ENCODE measurements at places on chromosomes 5 and 9.

DNA sequence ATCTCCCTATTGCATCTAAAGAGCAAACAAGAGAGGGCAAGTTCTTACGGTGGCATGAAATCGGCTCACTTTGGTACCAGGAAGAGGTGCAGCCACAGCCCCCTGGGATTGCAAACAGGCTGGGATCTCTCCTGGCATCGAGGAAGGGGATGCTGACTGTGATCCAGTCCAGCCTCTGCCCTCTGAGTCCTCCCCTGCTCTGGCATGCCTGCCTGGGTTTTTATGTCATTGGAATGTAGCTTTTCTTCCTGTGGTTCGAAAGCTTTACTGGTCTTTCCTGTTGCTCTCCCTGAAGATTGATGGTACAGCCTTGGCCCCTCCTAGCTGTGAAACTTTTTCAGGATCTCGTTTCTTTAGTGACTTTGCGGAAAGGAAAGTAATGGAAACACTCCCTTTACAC lies 6.6 kb downstream of the SLC46A2 start:
- no peak for DNase-seq

GRCh38 chr9:123414936-123415930 lies 59.2 kb downstream of the CRB2 start:
- no peak for DNase-seq

GRCh38 chr5:17129093-17129849 lies 88.2 kb upstream of the BASP1 start:
- no peak for DNase-seq

- no peak for DNase-seq
Observed at GRCh38 chr9:91698266-91698665, 251.8 kb downstream of the ROR2 start.

GRCh38 chr5:165631235-165631634 lies 2125.8 kb downstream of the MAT2B start:
- DNase-seq, result no peak

- no peak for DNase-seq
Observed at GRCh38 chr5:135210286-135211055, 176.4 kb upstream of the PITX1 start.

DNA sequence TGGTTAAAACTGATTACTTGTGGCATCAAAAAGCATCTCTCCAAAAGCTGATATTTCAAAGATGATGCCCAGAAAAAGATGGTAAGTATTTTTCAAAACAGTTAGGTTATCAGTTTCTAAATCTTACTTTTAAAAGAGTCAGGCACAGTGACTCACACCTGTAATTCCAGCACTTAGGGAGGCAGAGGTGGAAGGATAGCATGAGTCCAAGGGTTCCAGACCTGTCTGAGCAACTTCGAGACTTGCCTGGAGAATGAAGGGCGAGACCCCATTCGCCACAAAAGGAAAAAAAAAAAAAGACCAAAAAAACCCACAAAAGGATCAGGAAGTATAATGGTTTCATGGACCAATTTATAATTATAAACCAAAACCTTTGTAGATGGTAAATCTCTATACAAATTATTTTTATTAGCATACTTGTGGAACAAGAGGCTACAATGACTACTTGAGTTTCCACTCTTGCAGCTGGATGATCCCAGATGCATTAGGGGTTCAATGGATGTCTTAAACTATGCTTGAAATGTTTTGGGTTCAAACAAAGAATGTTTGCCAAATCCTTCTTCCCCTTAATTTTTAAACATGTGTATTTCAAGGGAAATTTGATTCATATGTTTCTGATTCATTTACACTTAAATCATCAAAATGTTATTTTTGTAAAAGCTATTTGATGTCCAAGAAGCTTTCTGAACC lies 96.1 kb downstream of the ADAMTSL1 start:
- no peak for DNase-seq

DNA sequence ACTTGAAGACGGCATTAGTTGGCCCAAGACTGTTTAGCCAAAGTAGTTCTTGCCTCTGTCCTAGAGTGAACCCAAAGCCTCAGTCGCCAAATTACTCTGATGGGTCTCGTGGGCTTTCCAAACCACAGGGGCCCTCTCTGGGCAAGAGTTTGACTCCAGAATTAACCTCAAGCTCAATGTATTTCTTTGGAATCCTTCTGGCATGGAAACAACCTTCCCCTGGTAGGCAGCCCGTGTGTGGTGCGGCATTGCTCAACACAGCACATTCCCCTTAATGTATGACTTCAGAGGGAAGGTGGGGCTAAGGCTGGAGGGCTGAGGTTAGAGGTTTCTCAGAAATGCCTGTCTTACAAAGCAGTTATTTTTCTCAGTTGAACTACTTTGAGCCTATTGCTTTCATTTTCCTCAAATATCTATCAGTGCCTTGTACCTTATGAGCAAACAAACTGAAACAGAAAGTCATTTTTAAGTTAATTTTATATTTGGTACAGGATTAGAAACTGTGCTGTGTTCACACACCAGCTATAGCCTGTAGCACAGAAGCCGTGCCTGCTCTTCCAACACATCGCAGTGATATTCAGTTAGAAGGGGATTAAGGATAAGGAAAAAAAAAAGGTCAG lies 123.9 kb upstream of the HAPLN1 start:
- DNase-seq, result peak; percentile 3

GRCh38 chr5:179166886-179167841 lies 107.0 kb downstream of the ZNF354C start:
- no peak for DNase-seq

- no peak for DNase-seq
Observed at GRCh38 chr9:101536351-101536750, 2.7 kb downstream of the RNF20 start.

DNA sequence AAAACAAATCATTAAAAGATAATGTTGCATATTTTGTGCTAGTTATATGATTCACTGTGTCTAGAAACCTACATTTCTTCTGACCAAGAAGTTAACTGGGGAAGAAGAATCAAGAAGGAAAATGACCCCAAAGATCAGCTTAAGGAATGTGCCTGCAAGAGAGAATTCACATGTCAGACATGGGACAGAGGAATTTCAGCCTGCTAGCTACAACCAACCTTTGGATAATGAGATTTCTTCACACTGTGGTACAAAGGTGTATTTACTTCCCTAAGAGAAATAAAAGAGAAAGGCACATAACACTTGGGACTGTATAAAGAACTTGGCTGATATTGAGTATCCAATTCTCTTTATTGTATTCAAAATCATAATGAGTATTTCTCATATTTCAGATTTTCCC lies 39.6 kb upstream of the ELL2 start:
- no peak for DNase-seq

DNA sequence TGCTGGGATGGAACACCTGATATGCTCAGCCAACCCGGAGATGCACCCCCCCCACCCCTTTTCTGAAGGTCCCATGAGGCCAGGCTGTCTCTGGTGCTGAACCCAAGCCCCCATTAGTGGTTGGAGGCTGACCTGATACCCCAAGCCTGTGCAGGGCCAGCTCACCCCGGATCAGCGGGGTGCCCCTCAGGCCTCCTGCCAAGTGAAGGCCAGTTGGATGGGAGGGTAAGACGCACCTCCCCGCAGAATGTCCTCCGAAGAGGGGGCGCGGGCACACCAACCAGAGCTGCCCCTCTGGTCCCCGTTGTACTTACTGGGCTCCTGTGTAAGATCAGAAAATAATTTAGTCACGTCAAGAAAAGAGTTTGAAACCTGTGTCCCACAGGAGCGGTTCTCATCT lies 76.8 kb upstream of the OTULINL start:
- no peak for DNase-seq

DNA sequence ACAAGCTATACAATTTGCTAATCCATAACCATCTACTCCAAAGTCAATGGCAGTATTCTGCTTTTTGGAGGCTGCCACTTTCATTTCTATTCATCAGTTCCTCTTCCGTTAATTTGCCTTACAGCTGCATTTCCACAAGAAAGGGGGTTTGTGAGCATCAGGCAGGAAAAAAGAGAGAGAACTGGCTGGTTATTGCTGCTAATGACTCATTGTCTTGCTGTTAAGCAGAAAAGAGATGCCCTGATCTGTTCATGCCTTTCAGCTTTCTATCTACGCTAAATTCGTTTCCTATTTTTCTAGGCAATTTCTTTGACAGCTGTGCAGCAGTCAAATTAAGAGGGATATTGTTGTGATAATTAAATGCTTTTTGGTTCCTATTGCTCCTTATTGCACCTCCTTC lies 65.9 kb upstream of the GNAQ start:
- no peak for DNase-seq

- DNase-seq, result no peak
Observed at GRCh38 chr5:124587280-124587679, 159.2 kb downstream of the ZNF608 start.

GRCh38 chr5:177222269-177222668 lies 81.2 kb downstream of the RAB24 start:
- DNase-seq, result no peak

DNA sequence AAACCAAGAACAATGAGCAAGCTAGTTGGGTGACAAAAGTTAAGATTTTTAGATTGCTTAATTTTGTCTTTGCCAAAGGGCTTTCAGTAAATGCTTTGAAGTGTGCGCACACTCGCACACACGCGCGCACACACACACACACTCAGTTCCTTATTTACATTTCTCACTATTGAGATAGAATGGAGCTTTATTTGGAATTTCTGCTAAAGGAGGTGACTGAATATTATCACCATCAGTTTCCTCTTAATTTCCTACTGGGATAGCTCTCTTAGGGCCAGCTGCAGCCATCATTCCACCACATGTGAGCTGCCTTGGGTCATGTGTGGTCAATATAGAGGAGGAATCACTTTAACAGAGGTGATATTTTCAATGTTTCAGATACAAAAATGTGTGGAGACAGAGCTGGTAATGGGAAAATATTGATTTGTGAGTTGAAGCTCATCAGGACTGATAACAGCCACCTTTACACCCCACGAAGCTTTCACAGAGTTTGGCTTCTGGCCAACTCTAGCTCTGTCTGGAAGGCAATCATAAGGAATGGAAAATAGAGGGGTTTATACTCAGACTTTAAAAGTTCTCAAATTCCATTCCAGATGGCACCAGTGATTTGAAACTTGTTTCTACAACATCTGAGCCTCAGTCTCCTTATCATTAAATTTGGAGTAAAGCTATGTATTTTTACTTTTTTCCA lies 99.9 kb downstream of the MACIR start:
- no peak for DNase-seq

DNA sequence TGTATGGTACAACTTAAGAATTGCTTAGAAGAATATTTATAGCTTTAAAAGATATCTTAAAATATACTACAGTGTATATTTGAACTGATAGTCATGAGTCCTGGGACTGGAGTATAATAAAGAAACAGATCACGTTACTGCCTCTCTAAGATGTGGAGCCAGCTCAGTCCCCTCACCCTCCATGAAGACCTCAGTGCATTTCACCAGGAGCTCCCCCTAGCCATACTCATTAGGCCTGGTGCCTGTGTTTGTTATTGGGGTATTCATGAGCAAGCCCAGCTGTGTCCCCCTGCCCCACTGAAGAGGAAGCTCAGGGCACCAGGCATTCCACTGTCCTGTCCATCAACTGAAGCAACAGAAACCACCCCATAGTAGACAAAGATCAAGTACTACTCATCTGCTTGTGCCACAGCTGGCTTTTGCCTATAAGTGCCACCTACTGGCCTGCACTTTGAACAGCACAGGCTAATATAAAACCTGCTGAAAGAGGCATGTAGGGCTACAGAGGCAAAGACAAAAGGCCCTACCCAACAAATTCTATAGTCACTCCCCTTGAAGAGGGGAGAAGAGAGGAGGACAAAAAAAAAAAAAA lies 850.2 kb upstream of the NUDT12 start:
- DNase-seq, result peak; percentile 14

- peak; percentile 15 for DNase-seq
Observed at GRCh38 chr5:93099902-93100347, 481.1 kb downstream of the NR2F1-AS1 start.

GRCh38 chr5:100119903-100120302 lies 415.3 kb upstream of the FAM174A start:
- DNase-seq, result no peak

DNA sequence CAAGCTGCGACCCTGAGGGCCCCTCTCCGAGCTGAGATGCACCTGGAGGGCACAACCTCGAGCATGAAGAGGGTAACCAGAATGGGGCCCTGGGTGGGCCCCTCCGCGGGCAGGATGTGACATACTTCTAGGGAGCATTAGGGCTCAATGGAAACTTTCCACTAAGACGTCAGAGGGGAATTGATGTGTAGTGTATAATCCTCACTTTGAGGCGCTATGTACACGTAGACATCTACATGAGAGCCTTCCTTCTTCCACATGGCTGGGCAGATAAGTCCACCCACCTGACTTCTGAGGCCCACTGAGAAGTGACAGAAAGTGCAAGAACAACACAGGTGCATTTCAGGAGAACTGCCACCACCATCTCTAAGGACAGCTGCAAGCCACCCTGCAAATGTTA lies 61.0 kb downstream of the DAP start:
- DNase-seq, result no peak

DNA sequence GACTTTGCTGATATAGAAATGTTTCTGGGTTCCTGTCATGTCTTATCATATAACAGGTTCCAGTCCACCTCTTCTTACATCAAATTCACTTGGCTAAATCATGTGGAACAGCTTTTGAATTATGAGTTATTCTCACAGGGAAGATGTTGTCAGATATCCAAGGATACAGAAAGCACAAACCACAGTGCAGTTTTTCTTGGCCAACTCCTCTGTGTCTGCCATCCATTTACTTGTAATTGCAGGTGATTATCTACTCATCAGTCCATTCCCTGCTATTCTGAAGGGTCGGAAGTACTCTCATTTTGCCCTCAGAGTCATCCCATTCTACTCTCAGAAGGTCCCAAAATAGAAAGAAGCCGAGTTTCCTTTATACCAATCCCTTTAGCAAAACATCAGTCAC lies 10.0 kb downstream of the MARCHF11 start:
- DNase-seq, result no peak

- peak; percentile 92 for DNase-seq
Observed at GRCh38 chr9:130857864-130858738, 23.0 kb downstream of the ABL1 start.

DNA sequence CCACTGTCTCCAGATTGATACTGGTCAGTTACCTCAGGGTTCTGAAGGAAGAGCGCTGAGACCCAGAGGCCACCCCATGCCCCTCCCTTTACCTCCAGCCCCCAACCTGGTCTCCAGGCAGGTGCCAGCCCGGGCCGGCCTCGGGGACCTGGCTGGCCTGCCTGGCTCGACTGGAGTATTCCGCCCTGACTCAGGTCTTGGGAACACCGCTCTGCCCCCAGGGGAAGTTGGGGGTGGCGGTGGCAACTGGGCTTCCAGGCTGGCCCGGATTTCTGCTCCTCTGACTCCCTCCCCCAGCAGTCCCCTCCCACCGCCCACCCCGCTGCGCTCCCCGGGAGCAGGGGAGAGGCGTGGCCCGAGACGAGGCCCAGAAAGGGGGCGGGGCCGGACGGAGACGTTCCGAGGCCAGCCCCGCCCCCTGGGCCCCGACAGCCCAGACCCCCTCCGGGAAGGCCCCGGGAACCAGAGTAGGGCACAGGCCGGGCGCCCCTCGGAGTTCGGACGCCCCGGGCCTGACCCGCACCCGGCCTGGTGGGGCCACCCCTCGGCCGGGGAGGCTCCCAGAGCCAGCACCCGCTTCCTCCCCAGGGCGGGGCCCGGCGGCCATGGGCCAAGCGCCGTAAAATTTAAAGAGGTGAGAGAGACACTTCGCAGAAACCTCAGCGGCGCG lies 82.5 kb upstream of the ZBTB43 start:
- DNase-seq, result peak; percentile 32
